ENCODE measurements at places on chromosomes 11 and 22.

DNA sequence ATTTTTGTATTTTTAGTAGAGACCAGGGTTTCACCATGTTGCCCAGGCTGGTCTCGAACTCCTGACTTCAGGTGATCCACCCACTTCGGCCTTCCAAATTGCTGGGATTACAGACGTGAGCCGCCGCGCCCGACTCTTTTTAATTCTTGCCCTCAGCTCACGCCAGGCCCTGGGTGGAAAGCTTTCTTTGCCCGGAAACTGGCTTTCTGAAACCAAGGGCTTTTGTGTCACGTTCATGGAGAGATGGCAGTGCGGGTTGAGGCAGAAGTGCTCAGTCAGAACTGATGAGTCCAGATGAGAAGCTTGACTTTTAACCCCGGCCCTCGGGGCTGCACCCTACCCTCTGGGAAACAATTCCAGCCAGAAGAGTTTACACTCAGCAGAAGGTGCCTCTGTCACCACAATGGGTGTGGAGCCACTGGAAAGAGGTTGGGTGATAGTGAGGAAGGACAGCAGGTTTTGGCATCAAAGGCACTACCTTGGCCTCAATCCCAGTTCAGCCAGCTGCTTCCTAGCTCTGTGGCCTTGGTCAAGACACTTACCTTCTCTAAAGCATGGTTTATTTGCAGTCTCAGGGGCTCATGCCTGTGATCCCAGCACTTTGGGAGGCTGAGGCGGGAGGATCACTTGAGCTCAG, 890 bp upstream of the ARFGAP3 start:
- no peak for DNase-seq

DNA sequence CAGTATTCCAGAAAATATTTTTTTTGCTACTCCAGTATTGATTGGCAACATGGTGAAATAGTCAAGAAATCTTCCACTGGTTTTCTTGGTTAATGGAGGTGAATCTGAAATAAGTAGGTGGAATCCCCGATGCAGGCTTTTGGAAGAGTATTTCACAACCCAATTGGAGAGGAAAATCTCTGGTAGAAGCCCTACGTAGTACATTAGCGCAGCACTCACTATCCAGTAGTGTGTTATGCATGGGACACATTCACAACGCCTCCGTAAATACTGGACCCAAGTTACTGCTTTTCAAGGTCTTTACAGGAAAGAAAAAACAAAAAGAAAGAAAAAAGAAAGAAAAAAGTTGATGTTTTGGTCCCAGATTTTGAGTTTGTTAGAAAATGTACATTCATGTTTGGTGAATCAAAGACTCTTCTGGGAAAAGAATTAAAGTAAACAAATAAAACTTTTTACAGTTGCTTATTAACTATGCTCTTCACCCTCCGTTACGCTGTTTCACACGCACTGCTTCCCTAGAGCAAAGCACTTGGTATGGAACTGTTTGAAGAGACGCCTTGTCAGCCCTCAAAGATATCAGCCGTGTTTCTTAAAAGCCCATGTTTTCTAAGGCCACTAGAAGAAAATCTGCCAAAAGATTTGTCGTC, 170.4 kb upstream of the CTSC start:
- no peak for DNase-seq

DNA sequence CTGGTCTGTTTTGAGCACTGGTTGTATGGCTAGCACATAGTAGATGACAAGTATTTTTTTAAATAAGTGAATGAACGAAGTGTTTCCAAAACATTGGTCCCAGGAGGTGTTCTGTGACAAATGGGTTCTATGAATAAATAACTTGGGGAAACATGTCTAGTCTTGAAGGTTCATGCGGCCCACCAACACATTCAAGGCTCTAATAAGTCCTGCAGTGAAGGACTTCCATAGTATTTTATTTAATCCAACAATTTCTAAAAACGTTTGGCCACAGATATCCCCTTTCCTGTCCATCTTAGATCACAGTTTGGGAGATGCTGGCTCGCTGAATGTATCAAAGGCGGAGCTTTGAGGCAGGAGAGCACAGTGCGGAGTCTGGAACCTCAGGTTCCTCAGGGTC, 22.5 kb downstream of the PARVG start:
- DNase-seq = no peak

GRCh38 chr11:36121054-36121453, 168.2 kb downstream of the COMMD9 start:
- no peak for DNase-seq

Data from stimulated activated CD8-positive, alpha-beta memory T cell treated with anti-CD3 and anti-CD28 coated beads, Interleukin-15, amount 100 ng/mL, for 24 hours (primary cell).